ENCODE measurements at places on chromosomes 1 and 21. TPM values are rescaled to one million over a fixed set of nuclear protein-coding genes. Genes with fewer than 3 reads are reported as not detected.

EEIG2 gene
- total RNA-seq = 5.7 TPM

RGS13 gene
- not detected for total RNA-seq

C1orf226 gene
- total RNA-seq = 0.50 TPM

KIRREL1 gene
- total RNA-seq = 34.8 TPM

KCNE2 gene
- not detected for total RNA-seq

NR0B2 gene
- total RNA-seq = not detected

ZBED6 gene
- total RNA-seq = 3.6 TPM

FMN2 gene
- 5.0 TPM for total RNA-seq

RHD gene
- total RNA-seq = not detected

DAB1 gene
- total RNA-seq = not detected

CD160 gene
- total RNA-seq = not detected

S100B gene
- not detected for total RNA-seq

CD48 gene
- total RNA-seq = not detected

FALEC gene
- not detected for total RNA-seq

LIPI gene
- not detected for total RNA-seq

ARHGEF19 gene
- total RNA-seq = 6.5 TPM

IL19 gene
- not detected for total RNA-seq

CD84 gene
- total RNA-seq = not detected

PRRX1 gene
- total RNA-seq = not detected

SDC3 gene
- 7.2 TPM for total RNA-seq

SAMD11 gene
- 37.1 TPM for total RNA-seq

VTCN1 gene
- total RNA-seq = not detected

BNIPL gene
- 0.07 TPM for total RNA-seq

USH2A gene
- not detected for total RNA-seq

NPPA gene
- not detected for total RNA-seq

UBXN11 gene
- 16.8 TPM for total RNA-seq

SLC2A5 gene
- total RNA-seq = 0.04 TPM

EFHD2 gene
- 239 TPM for total RNA-seq

ARHGAP30 gene
- total RNA-seq = 0.14 TPM

HHIPL2 gene
- total RNA-seq = 11.4 TPM

SCAMP3 gene
- total RNA-seq = 131 TPM

LINGO4 gene
- total RNA-seq = not detected

GPR137B gene
- total RNA-seq = 17.5 TPM

DCDC2B gene
- not detected for total RNA-seq

TNFRSF18 gene
- not detected for total RNA-seq

KCNH1 gene
- 3.5 TPM for total RNA-seq

MCOLN2 gene
- total RNA-seq = 2.8 TPM

C1orf116 gene
- total RNA-seq = 4.5 TPM

GPR157 gene
- 6.1 TPM for total RNA-seq

KRTAP7-1 gene
- total RNA-seq = not detected

DHRS3 gene
- total RNA-seq = 61.6 TPM

PSRC1 gene
- total RNA-seq = 25.9 TPM

SGIP1 gene
- total RNA-seq = not detected

KCNN3 gene
- 0.02 TPM for total RNA-seq

FOXJ3 gene
- 19.8 TPM for total RNA-seq

EXTL1 gene
- 0.04 TPM for total RNA-seq

All from A549 treated with CORT108297 at 1 μM for 4 hours (cell line).